ENCODE measurements at places on chromosomes 11 and 22.

DNA sequence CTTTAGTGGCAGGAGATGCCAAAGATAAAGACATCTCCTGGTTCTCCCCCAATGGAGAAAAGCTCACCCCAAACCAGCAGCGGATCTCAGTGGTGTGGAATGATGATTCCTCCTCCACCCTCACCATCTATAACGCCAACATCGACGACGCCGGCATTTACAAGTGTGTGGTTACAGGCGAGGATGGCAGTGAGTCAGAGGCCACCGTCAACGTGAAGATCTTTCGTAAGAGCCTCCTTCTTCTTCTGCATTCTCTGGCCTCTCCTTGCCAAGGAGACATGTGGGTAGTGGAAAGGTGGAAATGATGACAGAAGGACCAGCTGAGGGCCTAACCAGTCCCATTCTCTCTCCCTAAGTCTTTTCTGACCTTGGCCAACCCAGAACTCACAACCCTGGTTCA is 110.1 kb upstream of the TTC12 start:
- DNase-seq, result no peak

DNA sequence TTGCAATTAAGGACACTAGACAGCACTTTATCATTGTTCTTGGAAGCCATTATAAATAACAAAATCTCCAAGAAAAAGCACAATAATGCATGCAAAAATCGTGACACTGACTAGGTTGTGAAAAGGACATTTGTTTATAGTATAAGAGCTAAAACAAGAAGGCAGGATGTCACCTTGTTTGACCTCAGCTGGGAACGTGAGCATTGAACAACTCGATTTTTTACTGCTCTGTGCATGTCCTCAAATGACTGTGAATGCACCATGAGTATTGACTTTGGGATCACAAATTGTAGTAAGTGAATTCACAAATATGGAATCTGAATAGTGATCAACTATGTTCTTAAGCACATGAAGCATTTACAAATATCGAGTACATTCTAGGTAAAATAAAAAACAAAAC is 35.3 kb upstream of the ARHGAP20 start:
- DNase-seq, result no peak

DNA sequence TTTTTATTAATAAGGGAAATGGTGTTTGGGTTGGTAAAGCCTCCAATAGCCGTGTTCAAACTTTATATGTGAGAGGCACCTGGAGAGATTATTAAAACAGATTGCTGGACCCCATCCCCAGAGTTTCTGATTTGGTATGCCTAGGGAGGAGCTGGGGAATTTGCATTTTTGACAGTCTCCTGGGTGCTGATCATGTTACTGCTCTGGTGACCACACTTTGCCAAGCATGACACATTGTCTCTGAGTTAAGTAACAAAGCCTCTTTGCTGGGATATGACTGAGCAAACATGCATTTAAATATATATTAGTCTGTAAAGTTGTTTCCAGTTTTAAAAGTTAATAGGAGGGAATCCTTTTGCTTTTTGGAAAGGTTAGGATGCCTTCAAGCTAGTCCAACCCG is 140.4 kb downstream of the NAV2 start:
- no peak for DNase-seq

GRCh38 chr11:19374151-19374569 is 133.4 kb upstream of the E2F8 start:
- DNase-seq, result peak; percentile 76

GRCh38 chr22:48459259-48459658 is 1368.4 kb downstream of the BRD1 start:
- DNase-seq, result no peak

GRCh38 chr11:27395556-27396258 is 32.7 kb upstream of the CCDC34 start:
- DNase-seq, result peak; percentile 29

GRCh38 chr11:27238811-27239210 is 124.2 kb downstream of the CCDC34 start:
- no peak for DNase-seq

- no peak for DNase-seq
These were observed 5.1 kb upstream of the FAM83F start for GRCh38 chr22:39989633-39990032.

GRCh38 chr11:117627259-117627658 is 169.8 kb downstream of the DSCAML1 start:
- no peak for DNase-seq

DNA sequence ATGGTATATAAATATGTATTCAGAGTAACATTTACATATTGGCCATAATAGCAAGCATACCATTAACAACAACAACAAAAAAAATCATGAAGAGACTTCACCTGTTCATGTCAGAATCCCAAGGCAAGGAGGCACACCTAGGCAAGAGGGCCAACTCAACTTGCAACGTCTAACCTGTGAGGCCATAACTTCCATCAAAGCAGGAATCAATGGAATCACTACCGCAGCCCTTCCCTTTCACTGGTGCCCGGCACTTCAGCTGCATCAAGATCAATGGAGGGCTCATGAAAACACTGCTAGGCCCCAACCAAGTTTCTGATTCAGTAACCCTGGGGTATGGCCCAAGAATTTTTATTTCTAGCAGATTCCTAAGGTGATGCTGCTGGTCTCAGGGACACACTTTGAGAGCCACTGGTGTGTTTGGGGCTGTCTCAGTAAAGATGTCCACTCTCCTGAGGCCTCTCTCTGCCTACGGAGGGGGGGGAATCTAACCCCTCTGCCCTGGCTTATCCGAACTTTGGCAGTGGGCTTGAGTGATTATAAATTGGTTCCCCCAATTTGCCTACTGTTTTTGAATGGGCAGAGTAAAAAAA is 8.0 kb downstream of the ZFTA start:
- no peak for DNase-seq

- no peak for DNase-seq
These were observed 3.8 kb upstream of the SCGB1D1 start for GRCh38 chr11:62186195-62186594.

DNA sequence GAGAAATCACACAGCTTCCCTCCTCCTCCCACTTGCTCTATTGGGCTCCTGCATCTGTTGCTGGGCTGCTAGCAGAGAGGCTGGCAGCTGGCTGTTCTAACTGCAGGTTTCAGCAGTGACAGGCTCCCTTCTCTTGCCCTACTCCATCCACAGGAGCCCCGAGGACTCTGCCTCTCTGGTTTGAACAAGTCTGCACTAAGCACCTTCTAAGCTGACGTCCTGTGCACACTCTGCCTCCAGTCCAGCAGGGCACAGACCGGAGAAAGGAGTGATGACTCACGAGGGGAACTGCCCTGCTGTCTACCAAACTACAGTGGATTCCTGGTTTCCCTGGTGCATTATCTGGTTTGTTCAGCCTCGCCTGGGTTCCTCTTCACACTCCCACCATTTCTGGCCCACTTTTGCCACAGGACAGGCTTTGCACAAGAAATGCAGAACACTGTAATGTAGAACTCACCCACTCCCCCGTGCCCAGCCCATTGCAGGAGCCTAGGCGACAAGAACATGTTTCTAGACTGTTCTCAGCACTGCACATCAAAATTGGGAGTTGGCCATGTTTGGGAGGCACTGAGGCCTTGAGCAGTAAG is 26.0 kb downstream of the IL10RA start:
- no peak for DNase-seq

DNA sequence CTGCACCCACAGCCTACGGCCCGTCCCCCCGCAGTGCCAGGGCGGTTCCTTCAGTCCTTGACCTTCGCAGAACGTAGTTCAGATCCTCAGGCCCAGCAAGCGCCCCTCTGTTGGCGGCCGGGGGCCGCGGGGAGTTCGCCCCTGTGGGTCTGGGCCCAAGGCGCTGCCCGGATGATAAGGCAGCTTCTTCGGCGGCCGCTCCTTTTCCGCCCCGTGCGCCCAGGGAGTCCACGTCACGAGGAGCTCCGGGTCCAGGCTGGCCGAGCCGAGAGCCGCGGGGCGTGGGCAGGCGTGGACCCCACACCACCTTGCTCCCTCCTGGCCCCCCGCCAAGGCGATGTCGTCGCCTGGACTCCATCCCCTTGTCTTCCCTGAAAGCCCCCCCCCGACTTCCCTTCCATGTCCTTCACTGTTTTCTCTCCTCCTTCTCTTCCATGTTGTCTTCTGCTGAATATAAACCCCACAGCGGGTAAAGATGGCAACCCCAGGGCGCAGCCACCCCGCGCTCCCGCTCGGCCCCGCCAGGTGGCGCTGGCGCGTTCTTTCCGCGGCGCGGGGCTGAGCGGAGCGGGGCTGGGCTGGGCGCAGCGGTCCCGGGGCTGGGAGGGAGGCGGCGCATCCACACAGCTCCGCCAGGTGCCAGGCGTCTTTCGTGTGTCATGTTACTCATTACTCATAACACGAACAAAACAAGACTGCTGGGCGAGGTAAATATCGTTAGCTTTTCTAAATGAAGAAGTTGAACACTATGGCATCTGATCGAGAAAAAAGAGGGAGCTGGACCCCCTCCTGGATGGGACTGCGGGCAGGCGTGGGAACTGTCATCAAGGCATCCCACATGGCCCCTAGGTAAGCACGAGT is 321.0 kb downstream of the NTM start:
- no peak for DNase-seq

DNA sequence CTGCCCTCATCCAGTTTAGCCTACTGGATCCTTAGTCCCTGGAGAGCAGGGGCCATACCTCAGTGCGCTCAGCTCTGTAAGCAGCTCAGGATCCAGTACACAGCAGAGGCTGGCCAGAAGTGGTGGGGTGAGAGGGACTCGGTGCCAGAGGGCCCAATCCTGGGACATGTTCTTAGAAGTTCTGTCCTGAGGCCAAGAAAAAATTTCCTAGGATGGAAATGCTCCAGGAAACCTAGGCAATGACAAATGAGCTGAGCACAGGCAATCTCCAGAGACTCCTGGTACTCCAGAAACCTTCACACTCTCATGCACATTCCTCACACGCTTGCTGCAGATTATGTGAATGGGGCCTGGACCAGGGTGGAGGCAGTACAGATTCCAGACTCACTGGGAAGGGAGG is 89.6 kb downstream of the SERGEF start:
- DNase-seq, result no peak

- DNase-seq, result no peak
These were observed 46.1 kb downstream of the PISD start for GRCh38 chr22:31615940-31616314.

DNA sequence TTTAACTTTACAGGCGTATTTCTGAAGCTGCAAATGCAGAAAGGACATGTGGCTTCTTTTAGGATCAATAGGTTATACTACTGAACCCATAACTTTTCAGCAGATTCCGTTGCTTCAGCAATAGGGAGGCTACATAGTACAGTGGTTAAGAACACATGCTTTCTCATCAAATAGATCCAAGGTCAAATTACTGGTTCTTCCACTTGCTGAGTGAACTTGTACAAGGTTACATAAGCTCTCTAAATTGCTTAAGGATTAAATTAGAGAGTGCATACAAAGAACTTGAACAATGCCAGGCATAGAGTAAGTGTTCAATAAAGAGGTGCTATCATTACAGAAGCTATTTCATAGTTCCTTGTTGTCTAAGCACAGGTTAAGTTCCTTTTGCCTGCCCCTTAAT is 129.6 kb downstream of the BARX2 start:
- no peak for DNase-seq

DNA sequence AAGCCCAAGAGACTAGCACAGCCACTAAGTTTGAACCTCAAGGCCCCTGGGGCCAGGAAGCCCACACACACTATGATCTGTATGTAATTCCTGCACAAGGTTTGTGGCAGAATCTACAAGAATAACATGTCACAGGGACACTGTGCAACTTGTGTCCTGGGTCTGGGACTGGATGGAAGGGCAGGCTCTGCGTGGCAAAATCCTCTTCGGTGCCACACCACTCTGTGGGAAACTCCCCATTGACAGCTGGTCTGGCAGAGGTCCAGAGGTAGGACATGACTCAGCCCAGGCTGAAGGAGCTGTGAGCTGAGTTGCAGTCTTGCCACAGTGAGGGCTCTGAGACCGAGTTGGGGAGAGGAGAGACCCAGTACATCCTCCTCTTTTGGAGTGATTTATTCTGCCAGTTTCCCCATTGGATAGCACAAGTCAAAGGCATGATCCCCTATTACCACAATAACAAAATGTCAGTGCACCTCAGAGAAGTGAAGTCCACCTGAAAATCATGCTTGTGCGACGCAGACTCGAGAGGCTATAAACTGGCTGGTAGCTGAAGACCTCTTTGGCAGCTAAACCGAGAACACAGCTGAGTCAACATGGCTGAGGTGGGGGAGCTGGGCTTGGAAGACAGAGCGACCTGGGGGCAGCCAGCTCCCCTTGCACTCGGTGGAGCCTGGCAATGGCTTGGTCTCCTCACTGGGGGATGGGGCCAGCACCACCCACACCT is 23.3 kb upstream of the SERPIND1 start:
- peak; percentile 26 for DNase-seq
